ENCODE measurements at places on chromosomes 4 and X.

GRCh38 chr4:102174719-102175189, 170.5 kb downstream of the SLC39A8 start:
- peak; percentile 13 for DNase-seq

- no peak for DNase-seq
Measured at GRCh38 chrX:106022238-106022637, 16.3 kb downstream of the SERPINA7 start.

GRCh38 chr4:158860856-158861255, 92.0 kb downstream of the FNIP2 start:
- no peak for DNase-seq

DNA sequence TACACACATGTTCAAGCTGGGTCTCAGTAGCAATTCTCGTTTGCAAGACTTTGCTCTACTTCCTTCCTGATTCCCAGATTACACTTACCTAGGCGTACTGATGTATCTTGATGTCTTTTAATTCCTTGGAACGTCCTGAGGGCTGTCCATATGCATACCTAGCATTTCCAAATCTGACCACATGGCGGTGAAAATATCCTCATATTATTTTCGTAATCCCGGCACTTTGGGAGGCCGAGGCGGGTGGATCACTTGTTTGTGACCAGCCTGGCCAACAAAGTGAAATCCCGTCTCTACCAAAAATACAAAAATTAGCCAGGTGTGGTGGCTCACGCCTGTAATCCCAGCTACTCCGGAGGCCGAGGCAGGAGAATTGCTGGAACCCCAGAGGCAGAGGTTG, 1786.3 kb upstream of the TENM3 start:
- no peak for DNase-seq

DNA sequence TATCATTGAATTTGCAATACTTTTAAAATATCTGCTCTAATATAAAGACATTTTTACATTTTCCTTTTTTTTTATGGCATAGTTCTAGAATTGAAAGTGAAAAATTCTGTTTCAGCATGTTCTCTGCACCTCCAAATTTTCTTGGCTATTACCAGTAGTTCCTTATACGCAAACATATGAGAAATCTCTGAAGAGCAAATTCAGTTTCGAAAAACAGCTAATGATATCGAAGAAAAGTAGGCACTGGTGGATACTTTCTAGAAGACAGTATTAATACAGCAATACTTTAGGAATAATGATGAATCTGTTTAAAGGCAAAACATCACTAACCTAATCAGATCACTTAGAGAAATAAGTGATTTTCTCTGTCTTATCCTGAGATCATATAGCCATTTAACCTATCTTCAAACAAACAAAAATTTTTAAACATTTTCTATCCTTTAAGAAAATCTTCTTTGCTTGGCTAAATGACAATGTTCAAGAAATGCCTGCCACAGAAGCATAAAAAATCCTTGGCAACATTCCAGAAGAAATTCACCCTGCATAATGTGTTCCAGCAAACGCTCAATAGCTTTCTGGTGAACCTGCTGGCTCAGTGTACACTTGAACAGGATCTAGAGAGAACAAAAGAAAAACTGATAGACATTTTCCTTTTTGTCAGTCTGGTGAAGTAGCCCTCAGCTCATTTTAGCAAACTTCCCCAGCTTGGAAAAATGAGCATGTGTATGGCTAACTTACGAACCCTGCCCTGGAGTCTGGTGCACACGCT, 51.2 kb upstream of the KLF3 start:
- DNase-seq: no peak

GRCh38 chr4:186946136-186946535, 222.5 kb upstream of the FAT1 start:
- DNase-seq: no peak

GRCh38 chr4:21507439-21507838, 441.1 kb downstream of the KCNIP4 start:
- no peak for DNase-seq

GRCh38 chr4:153822316-153822715, 33.4 kb upstream of the SFRP2 start:
- DNase-seq: no peak
